ENCODE measurements at places on chromosomes 5 and 9. TPM values are rescaled to one million over a fixed set of nuclear protein-coding genes. Genes with fewer than 3 reads are reported as not detected.

DNA sequence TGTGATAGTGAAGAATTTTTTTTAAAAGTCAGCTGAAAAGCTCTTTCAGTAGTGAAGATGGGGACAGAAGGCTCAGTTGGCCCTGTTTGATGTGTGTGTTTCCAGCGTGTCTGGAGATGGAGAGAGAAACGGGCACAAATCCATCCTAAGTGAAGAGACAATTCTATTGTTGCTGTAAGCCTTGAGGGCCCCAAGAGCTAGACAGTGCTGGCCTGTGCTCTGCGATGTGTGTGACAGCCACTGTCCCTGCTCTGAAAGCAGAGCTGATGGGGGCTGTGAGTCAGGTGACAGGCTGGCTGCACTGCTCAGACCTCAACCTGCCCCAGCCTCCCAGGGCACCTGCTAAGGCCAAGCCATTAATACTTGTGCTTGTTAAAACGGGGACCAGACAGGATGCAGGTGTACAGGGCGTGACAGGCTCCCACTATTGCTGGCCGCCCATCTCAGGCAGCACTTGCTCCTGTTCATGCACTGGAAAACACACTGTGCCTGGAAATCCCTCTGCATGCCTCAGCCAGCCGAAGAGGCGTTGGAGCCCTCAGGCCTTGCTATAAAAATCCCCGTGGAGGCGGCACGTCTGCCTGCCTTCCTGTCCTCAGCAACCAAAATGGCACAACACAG, 44.6 kb upstream of the SEMA4D start:
- no peak for DNase-seq

IFNA2 gene
- total RNA-seq, result not detected

GPR150 gene
- 0.43 TPM for total RNA-seq

GRCh38 chr9:19985081-19985480, 196.2 kb upstream of the SLC24A2 start:
- no peak for DNase-seq

DNA sequence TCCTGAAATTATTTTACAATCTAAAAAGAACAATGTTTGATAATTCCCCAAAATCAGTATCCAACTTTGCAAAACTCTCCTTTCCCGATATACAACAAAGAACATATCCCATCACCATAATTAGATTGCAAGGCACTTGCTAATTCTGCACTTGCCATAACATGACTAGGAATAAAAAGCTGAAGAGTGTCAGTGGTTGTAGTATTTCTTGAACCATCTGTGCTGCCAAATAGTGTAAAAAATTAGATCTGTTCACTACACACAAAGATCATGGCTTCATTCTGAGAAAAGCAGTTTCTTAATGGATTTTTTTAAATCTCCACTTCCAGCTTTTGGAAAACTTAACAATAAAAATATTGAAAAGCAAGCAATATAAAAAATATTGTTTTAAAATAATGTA, 259.5 kb upstream of the FAM174A start:
- no peak for DNase-seq

DNA sequence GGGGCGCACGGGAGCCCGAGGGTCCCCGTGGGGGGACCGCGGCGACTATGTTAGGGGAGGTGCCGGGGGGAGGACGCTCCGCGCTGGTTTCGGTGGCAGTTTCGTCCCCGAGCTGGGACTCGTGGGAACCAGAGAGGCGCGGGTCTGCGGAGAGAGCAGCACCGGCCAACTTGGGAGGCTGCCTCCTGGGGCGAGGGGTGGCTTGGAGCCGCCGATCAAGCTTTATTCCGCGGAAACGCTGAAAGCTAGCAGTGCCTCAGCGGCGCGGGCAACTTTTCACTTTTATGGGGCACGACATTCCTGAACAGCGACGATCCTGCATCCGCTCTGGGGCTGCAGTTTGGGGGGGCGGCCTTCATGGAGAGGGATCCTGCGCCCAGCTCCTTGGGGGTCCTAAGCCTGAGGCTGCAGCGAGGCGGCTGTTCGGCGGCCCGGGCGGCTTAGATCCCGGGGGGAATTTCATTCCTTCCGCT, 369 bp downstream of the OCLN start:
- DNase-seq, result no peak
